ENCODE measurements at places on chromosomes 7 and 10.

DNA sequence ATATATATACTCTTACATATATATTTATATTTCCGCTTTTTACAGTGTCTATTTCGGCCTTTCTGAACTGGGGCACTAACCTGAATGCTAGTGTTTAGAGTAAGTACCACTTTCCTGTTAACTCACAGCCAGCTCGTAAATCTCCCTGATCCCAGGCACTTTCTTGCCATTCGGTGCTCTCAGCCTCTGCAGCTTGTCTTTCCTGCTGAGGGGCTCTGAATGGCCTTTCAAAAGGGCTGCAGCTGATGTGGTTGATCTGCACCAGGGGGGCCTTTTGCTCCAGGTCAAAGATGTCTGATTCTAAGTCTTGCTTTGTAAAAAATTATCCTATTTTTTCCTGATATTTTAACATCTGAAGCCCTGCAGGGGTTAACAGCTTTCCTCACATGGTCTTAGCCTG is 25.5 kb upstream of the HPS1 start:
- no peak for DNase-seq

- DNase-seq: no peak
Measured at GRCh38 chr10:20892011-20892585, 5.0 kb downstream of the NEBL start.

DNA sequence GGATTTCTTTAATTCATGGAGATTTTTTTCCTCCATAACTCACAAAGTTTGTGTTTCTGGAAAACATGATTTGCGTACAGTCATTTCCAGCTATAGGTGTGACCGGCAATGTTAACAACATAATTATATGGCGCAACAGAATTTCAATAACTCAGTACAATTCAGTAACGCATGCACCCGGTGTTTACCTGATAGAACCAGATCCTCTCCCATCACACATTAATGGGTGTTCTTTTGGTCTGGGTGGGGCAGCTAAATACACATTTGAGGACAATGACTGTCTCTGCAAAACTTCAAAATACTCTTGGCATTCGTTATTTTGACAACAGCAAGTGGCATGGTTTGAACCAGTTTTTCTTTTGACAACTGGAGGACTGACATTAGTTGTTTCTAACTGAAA is 102.3 kb downstream of the KLF6 start:
- no peak for DNase-seq

GRCh38 chr10:109887776-109888175 is 35.5 kb downstream of the XPNPEP1 start:
- no peak for DNase-seq

DNA sequence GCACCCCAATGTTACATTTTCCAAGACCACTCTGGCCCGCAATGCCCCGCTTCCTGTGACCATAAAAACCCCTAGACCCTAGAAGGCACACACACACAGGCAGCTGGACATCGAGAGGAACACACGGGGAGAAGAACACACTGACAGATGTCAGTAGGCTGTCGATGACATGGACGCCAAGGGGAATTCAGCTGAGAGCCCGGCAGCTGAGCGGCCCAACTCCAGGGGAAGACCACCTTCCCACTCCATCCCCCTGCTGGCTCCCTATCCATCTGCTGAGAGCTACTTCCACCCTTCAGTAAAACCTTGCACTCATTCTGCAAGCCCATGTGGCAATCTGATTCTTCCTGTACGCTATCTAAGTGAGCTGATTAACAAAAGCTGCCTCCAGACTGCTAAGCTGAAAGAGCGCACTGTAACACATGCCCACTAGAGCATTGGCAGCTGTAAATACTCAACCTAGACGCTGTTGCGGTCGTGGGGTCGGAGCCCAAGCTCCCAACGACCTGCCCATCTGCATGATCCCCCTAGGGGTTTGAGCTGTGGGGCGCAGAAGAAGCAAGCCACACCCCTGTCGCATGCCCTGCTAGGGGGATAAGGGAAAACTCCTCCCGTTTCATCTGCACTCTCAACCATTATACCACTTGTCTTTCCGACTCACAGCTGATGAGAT is 843.6 kb upstream of the POT1 start:
- DNase-seq: no peak

GRCh38 chr10:100114976-100115770 is 33.5 kb upstream of the CPN1 start:
- DNase-seq: no peak

DNA sequence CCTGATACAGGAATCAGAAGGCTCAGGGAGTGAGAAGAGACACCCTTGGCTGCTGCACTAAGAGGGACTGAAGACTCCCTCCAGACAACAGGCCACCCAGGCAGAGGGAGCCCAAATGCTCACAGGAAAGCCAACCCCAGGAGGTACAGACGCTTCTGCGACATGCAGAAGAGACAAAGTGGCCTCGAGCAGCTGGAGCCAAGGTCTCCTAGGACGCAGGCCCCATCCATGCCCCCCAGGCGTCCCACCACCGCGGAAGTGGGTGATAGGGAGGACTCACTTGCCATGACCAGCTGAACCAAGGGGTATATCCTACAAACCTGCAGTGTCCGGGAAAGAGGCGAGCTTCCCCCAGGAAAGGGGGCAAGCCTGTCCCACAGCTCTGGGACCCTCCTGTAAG is 56.9 kb downstream of the CTBP2 start:
- DNase-seq: no peak

DNA sequence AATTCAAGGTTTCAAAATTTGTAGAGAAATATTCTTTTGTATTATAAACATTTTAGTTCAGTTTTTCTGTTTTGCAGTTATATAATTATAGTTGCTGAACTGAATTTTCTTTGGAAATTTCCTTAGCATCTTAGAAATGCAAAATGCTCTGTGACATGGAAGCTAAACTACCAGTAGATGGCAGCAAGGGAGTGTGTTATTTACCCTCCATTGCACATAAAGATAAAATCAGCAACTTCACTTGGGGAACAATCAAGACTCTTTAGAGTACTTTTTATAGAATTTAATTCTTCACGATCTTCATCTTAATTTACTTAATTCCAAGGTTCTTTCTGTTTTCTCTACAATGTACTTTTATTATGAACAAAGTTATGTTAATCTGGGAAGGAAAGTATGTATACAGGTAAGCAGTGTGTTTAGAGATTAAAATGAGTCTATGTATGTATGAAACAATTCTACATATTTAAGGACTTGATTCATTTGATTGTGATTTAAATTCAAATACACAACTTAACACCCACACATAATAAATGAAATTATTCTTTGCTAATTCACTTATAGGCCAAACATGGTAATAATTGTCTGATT is 404.2 kb downstream of the THSD7A start:
- no peak for DNase-seq

DNA sequence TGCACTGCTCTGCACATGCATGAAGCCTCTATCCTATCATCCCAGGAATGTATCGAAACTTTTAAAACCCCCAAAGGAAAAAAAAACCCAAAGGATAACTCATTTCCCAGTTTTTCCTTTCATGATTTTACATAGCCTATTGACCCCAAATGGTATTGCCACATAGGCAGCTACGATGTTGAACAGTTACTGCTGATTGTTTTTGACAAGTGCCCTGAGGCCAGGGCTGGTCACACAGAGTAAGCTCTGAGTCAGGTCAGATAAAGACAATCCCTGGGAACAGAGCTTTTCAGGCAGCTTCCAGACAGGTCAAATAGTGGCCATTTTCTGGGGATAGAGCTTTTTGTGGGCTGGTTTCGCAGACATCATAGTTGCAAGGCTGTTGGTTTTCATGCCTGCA is 52.1 kb downstream of the MYL10 start:
- DNase-seq: no peak

- DNase-seq: no peak
Measured at GRCh38 chr7:128869138-128869943, 6.7 kb downstream of the ATP6V1F start.

GRCh38 chr7:127447326-127447945 is 54.9 kb upstream of the ZNF800 start:
- no peak for DNase-seq

DNA sequence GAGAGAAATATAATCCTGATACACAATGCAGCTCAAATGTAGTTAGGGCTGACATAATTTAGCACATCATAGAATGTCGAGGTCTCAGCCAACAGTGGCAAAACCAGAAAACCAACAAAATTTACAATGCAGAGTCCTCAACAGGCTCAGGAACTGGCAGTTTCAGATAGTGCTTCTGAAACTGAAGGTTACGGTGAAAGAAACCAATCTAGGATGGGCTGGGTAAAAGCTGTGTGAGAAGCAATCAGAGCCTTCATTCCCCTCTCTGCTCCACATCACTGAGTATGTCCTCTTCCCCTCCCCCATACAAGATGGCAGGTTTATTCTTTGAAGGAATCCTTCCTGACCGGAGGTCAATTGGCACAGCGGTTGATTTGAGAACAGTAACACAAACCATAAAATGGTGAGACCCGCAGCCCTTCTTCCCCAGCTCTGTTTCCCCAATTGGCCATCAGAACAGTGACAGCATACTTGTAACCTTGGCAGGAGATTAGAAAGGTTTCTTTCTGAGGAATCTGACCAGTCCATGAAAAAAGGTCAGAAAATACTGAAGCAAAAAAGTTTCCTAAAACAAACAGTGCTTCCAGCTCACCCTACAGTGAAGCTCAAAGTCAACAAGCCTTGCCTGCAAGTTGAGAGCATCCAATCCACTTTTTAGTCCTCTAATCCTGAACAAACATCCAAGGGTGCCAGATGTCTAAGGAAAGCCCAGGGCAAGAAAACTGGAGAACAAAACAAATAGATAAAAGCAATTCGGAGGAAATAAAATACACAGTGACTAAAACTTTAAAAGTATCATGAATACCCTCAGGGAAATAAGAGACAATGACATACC is 53.9 kb upstream of the IL6 start:
- no peak for DNase-seq

GRCh38 chr10:16779384-16779915 is 37.8 kb downstream of the RSU1 start:
- DNase-seq: no peak

DNA sequence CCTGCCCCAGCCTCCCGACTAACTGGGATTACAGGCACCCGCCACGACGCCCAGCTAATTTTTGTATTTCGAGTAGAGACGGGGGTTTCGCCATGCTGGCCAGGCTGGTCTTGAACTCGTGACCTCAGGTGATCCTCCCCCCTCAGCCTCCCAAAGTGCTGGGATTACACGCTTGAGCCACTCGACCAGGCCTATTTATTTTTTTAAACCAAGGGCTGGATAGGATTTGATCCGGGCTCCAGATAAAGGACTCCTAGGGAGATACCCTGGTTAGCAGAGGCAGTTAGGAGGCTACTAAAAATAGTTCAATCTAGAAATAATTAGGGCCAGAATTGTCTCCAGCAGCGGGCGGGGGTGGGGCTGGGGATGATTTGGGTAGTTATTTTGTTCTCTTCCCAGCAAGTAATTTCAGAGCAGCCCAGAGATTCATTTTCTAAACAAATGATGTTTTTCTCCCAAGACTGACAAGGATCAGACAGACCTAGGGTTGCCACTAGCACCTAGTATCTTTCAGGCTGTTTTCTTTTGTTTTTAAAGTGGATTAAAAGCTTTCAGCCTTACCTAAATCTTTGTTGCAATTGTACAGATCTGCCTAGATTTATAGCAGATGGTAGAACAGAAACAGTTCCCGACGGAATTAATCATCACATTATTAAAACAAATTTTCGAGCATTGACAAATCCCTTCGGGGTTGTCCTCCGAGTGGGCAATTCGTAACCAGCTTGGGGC is 859 bp upstream of the SMC3 start:
- no peak for DNase-seq

GRCh38 chr10:24307696-24308485 is 99.0 kb downstream of the KIAA1217 start:
- no peak for DNase-seq

GRCh38 chr10:15300697-15301096 is 70.4 kb downstream of the FAM171A1 start:
- no peak for DNase-seq

GRCh38 chr7:28722684-28723083 is 235.4 kb downstream of the TRIL start:
- DNase-seq: no peak

DNA sequence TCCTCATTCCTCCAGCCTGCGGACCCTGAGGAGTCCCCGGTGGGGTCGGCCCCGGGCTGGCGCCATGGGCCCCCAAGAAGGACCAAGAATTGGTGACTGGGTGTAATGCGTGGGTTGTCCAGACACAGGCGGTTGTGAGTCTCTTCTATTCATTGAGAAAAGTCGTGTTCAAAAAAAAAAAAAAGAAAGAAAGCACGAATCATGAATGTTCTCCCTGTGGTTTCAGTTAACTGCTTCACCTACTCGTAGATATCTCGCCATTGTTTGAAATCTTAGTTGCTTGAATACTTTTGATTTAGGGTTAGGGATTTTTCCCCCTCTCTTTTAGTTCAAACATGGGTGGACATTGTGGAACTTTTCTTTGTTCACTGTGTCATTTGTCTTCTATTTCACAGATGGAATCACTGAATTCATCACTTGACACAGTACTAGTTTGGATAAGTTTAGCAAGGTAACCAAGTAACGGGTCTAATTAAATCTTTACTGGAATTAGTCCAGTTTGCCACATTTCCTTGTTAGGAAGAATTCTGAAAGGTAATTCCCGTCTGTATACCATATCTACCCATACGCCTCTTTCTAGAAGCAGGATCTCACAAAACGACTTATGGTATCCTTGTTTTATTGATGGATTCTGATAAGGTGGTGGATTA is 775 bp downstream of the STARD3NL start:
- no peak for DNase-seq

GRCh38 chr10:72762042-72762441 is 70.1 kb downstream of the MCU start:
- no peak for DNase-seq

- no peak for DNase-seq
Measured at GRCh38 chr10:128035557-128035973, 90.7 kb downstream of the MKI67 start.

DNA sequence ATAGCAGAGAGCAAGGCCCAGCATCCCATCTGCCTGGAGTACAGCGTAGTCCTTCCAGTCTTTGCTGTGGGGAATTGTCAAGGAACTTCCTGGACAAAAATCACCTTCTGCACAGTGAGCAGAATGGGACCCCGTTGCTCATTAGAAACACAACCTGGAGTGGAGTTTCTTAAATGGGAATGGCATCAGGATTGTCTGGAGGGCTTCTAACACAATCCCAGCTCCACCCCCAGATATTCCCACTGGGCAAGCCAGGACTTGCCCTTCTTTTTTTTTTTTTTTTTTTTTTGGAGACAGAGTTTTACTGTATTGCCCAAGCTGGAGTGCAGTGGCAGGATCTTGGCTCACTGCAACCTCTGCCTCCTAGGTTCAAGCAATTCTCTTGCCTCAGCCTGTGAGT is 356.4 kb downstream of the GALNT17 start:
- no peak for DNase-seq

DNA sequence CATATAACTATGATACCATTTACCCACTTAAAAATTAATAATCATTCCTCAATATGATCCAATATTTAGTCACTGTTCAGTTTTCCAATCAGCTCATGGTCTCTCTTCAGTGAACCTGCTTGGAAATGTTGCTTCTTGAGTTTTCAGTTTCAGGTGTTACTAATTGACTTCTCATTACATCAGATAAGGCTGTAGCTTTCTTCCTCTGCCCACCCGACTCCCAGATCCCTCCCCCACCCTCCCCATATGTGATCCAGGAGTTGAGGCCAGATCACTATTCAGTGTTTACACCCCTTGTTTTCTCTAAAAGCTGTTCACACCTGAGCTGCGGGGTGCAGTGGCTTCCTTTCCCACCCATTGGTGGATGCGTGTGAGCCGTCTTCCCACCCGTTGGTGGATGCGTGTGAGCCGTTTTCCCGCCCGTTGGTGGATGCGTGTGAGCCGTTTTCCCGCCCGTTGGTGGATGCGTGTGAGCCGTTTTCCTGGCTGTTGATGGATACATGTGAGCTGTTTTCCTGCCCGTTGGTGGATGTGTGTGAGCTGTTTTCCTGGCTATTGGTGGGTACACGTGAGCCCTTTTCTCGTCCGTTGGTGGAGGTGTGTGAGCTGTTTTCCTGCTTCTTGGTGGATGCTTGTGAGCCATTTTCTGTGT is 3.2 kb upstream of the MTG1 start:
- no peak for DNase-seq
